ENCODE measurements at places on chromosomes 11 and 22. TPM values are rescaled to one million over a fixed set of nuclear protein-coding genes. Genes with fewer than 3 reads are reported as not detected.

Gene LRRN4CL
- 0.12 TPM for total RNA-seq

- no peak for DNase-seq
Observed at GRCh38 chr22:32574958-32575910, 100.6 kb downstream of the FBXO7 start.

DNA sequence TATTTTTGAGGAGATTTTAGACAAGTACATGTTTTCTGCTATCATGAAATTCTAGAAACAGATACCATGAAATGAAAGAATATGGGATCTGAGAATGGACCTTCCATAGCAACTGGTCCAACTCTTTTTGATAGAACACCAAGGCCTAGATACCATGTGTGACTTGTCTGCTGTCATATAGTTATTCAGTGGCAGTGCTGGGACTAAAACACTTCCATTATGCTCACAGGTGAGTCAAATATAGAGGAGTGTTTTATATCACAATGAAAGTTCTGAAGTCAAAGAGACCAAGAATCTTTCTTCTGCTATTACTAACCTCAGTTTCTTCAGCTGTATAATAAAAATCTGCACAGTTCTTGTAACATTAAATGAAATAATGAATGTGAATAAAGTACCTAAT, 276.9 kb downstream of the DCDC1 start:
- no peak for DNase-seq

Gene TRIM51
- total RNA-seq = not detected

DNA sequence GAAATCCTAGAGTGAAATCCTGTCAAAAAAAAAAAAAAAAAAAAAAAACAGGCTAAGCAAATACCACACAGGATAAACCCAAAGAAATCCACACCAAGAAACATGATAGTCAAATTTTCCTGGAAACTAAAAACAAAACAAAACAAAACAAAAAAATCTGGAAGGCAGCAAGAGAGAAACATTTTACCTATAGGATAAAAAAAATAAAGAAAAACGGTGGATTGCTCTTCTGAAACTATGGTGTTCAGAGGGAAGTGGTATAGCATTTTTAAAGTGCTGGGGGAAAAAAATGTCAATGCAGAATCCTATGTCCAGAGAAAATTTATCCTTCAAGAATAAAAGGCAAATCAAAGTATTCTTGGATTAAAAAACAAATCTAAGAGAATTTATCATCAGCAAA, 41.6 kb upstream of the CBX7 start:
- DNase-seq = no peak

Gene SLC25A45
- 16.4 TPM for total RNA-seq

DNA sequence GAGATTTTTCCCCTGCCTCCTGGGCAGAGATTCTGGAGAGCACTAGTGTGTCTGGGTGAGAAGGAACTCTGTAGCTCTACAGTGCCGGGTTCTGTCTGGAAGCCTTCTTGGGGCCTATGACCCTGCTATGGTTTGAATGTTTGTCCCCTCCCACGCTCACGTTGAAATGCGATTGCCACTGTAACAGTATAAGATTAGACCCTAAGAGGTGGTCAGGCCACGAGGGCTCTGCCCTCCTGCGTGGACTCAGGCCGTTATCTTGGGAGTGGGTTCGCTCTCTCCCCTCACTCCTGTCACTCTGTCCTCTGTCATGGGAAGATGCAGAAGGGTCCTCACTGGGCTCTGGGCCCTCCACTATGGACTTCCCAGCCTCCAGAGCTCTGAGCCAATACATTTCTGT, 3.5 kb downstream of the AP5B1 start:
- DNase-seq = no peak

DNA sequence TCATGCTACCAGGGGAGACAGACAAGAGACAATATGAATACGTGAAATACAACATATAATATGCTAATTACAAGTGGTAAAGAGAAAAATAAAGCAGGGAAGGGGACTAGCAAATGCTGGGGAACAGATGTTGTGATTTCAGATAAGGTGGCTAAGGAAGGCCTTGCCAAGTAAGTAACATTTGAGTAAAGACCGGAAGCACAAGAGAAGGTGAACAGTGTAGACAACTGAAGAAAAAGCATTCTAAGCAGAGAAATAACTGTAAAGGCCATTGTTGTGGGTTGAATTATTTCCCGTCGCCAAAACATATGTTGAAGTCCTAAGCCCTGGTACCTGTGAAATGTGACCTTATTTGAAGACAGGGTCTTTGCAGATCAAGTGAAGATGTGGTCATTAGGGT, 63.7 kb upstream of the EED start:
- no peak for DNase-seq

DNA sequence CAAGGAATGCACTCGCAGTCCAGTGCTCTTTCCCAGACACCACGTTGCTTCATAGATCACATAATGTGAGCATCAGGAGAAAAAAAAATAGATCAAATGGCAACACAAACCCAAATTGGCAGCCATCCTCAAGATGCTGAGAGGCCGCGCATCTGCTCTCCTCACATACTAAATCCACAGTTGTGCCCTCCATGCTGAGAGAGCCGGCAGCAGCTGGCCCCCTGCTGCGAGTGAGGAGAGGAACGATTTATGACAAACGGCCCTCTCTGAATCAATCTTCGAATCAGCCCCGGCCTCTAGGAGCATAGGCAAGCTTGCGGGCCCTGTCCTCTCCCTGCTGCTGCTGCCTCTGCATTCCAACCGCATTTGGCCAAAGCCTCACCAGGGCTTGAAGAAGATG, 159.9 kb upstream of the TENM4 start:
- DNase-seq = no peak

Gene AGBL2
- total RNA-seq = 8.3 TPM

DNA sequence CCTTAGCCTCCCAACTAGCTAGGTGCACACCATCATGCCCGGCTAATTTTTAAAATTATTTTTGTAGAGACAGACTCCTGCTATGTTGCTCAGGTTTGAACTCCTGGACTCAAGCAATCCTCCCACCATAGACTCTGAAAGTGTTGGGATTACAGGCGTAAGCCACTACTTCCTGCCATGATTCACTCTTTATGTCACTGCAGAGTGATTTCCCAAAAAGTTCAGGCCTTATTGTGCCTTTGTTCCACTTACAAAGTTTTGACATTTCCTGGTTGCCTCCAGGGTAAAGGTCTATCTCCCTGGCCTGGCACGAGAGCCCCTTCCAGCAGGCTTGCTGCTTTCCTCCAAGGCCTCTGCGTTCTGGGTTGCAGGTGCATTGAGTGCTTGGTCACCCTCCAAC, 44.6 kb upstream of the RIC3 start:
- no peak for DNase-seq

Gene GNAZ
- 0.56 TPM for total RNA-seq

DNA sequence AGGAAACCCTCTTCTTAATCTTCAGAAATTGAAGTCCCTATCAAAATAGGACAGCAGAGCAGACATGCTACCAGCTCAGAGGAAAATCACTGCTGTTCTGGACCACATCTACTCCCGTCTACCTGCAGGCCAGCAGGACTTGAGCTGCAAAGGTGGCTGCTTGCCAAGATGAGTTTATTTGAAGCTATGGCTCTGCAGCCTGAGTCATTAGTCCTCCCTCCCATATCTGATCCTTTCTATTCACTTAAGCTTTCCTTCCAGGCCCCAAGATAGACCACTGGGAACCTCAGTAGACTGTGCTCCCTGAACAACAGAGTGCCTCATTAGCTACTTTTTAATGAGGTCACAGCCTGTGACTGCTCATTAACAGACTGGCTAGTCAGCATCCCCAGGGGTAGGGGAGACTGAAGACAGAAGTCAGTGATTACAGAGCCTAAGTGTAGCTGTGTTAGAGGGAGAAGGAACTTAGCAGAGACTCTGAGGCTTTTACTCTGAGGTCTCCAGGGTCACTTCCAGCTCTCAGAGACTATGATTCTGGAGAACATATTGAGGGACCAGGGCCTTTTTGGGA, 6.8 kb upstream of the OR10A2 start:
- no peak for DNase-seq

Gene OR8G1
- total RNA-seq = not detected

DNA sequence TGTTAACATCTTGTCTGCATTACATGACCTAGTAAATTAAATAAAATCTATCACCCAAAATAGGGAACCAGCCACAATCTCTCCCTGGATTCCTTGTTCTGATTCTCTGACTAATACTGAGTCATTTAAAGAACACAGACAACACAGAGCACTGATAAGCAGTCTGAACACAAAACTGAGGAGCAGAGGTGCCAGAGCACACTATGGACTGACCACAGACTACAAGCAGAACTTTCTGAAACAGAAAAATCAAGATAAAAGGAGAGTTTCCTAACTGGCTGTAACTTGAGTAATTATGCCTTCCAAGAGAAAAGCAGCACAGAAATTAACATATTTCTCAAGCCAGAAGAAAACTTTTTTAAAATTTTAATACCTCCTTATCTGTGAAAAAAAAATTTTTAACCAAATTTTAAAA, 128.8 kb downstream of the SGSM3 start:
- no peak for DNase-seq

- DNase-seq = no peak
Observed at GRCh38 chr11:405323-405953, 9.4 kb downstream of the SIGIRR start.

- DNase-seq = peak; percentile 30
Observed at GRCh38 chr11:69704508-69705253, 859 bp upstream of the FGF19 start.

Gene GPR83
- total RNA-seq = 0.19 TPM

Gene C22orf31
- total RNA-seq = not detected

GRCh38 chr11:62854825-62855570, 15.6 kb upstream of the WDR74 start:
- DNase-seq = no peak

Gene FOLH1
- total RNA-seq = not detected

Gene APOA1
- not detected for total RNA-seq

DNA sequence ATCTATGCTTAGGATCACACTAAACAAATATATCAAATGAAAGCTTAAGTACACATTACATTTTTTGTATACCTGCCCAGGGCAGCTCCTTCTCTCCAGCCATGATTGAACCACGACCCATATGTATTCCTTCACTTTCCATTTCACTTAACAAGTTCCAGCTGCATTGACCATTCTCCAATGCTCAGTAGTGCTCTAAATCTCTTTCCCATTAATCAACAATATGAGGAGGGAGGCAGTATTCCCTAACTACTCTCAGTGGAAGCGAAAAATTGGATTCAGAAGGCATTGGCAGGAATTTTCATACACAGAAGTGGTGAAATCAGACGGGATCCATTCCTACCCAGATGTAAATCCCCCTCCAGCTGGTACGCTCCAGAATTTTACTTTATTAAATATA, 372.0 kb upstream of the LUZP2 start:
- no peak for DNase-seq

DNA sequence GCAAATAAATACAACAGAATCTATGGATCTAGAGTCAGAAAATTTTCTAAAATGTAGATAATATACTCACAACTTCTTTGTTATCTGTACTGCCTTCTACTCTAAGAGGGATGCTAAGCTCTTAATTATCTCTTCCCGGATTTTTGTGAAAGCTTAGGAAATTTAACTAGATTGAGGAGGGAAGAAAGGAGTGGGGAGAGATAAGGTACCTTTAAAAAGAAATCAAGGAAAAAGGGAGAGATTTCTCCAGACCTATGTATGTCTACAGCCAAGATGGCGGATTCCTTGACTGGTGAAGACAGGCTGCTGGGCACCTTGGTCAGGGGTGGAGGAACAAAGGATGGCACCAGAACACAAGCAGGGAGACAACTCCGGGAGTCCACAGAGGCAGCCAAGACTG, 23.0 kb downstream of the ZNF280B start:
- no peak for DNase-seq

Gene OR2AG1
- total RNA-seq = not detected

DNA sequence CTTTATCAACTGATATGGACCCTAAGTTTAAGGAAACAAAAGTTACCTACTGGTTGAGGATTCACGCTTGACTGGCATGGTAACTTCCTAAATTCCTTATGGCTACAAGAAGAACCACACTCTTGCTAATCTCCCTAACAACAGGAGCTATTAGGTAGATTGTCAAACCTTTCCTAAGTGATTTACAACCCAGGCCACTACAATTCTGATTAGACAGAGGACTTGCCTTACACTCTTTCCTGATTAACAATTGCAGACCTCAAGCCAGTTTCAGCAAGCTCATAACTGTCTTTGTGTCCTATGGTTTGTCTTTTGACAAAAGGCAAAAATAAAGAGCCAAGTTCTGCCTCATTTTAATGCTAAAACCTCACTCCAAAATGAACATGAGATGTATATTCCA, 16.3 kb downstream of the OR52K2 start:
- DNase-seq = no peak

Gene ALDH3B2
- total RNA-seq = not detected

Gene GLYAT
- total RNA-seq = not detected

GRCh38 chr11:19614370-19614940, 98.2 kb upstream of the NAV2 start:
- no peak for DNase-seq

Gene IL18BP
- total RNA-seq = 19.0 TPM

- no peak for DNase-seq
Observed at GRCh38 chr11:16800382-16800781, 61.9 kb downstream of the C11orf58 start.

- DNase-seq = peak; percentile 14
Observed at GRCh38 chr22:44331881-44332714, 19.3 kb upstream of the SHISAL1 start.

DNA sequence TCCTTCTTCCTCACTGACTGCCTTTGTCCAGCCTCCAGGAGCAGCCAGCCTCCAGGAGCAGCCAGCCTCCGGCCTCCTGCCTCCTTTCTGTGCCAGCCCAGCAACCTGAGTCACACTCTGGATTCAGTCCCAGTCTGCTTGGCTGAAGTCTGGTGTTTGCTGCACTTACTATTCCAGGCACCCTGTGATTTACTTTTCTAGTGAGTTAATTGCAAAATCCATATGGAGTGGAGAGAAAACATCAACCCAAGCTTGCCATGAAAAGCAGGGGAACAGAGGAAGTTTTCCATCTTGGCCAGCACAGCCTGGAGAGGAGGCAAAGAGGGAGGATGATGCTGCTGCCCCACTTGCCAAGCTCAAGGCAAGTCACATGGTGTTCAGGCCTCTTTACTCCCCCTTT, 400.5 kb downstream of the TENM4 start:
- no peak for DNase-seq

DNA sequence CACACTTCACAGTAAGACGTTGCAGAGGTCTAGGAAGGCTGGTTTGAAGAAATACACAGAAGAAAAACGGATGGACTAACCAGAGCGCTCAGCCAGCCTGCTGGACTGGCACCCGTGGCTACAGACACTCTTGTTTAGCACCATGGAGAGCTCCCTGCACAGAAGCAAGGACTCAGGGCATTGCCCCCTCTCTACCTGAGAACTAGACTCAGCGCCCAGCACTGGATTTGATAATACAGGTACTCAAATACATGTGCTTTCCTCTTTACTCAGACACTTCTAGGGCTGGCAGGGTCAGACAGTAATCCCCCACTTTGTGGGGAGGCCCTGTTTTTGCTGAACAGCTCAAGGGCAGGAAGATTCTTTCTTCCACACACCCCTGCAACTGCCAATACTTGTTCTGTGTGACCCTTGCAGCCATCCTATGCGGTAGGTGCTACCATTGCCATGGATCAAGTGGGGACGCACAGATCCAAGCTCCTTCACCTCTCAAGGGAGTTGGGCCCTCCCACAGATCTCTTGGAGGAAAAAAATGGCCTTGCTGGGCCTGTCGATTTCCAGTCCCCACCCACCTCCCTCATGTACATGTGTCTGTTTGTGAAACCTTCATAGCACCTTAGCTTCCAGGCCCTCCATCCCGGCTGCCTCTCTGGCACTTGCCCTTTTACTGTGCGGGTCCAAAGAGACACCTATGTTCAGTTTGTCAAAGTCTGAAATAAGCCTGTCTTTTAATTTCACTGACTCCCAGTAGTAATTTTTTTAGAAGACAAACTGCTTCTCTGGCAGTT, 5.1 kb upstream of the P2RX6 start:
- DNase-seq = peak; percentile 43

Measured in activated T-cell treated with anti-CD3 and anti-CD28 coated beads, Interleukin-2, amount 50 U/mL, for 72 hours (primary cell).